Pancreas (tissue), 10 donors: ENCODE measurements at places on chromosomes 12 and 14. TPM values are rescaled to one million over a fixed set of nuclear protein-coding genes. Genes with fewer than 3 reads are reported as not detected.

DNA sequence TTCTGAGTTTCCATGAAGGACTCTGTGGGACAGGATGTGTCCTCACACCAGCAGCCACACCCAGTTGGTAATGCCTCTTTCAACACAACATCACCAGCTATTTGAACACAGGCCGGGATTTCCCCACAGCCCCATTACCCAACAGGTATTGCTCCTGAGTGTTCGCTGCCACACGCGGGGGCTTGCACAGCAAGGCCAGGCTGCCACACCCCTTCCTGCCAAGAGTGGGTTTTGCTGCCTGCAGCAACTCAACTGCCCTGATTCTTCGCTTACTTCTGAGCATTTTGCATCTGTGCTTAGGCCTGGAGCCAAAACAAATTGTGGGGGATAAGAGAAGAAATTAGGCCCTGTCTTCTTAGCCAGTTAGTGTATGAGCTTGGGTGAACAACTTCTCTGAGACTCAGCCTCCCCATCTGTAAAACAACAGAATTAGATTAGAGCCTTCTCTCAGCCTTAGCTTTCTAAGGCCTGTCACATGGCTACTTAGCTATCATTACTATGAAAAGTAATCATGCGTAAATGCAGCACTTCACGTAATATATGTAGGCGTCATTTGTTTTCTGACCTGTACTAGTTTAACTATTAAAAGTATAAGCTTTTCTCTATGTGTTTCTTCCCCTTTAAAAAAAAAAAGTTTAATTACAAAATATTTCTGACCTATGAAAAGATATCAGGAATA lies 20.0 kb downstream of the CKAP4 start:
- no peaks in the 10 kb centered on the region for H3K36me3 ChIP-seq

- H3K27ac ChIP-seq, result no peak overlapping the region
- H3K4me3 ChIP-seq, result no peak overlapping the region
- H3K36me3 ChIP-seq, result no peaks in the 10 kb centered on the region
- no peak for DNase-seq
- H3K27me3 ChIP-seq, result no peaks in the 10 kb centered on the region
Measured at GRCh38 chr12:74899031-74899829, 310.4 kb downstream of the KCNC2 start.

- H3K27me3 ChIP-seq, result no peaks in the 10 kb centered on the region
- H3K27ac ChIP-seq, result no peak overlapping the region
- DNase-seq, result no peak
- no peaks in the 10 kb centered on the region for H3K36me3 ChIP-seq
- no peak overlapping the region for H3K4me3 ChIP-seq
Measured at GRCh38 chr12:59070322-59070933, 150.1 kb upstream of the LRIG3 start.

- no peaks in the 10 kb centered on the region for H3K27me3 ChIP-seq
- H3K4me1 ChIP-seq, result no peaks in the 10 kb centered on the region
- no peak for DNase-seq
- no peak overlapping the region for H3K27ac ChIP-seq
- no peaks in the 10 kb centered on the region for H3K36me3 ChIP-seq
Measured at GRCh38 chr14:93903342-93904184, 23.6 kb upstream of the FAM181A start.

DNA sequence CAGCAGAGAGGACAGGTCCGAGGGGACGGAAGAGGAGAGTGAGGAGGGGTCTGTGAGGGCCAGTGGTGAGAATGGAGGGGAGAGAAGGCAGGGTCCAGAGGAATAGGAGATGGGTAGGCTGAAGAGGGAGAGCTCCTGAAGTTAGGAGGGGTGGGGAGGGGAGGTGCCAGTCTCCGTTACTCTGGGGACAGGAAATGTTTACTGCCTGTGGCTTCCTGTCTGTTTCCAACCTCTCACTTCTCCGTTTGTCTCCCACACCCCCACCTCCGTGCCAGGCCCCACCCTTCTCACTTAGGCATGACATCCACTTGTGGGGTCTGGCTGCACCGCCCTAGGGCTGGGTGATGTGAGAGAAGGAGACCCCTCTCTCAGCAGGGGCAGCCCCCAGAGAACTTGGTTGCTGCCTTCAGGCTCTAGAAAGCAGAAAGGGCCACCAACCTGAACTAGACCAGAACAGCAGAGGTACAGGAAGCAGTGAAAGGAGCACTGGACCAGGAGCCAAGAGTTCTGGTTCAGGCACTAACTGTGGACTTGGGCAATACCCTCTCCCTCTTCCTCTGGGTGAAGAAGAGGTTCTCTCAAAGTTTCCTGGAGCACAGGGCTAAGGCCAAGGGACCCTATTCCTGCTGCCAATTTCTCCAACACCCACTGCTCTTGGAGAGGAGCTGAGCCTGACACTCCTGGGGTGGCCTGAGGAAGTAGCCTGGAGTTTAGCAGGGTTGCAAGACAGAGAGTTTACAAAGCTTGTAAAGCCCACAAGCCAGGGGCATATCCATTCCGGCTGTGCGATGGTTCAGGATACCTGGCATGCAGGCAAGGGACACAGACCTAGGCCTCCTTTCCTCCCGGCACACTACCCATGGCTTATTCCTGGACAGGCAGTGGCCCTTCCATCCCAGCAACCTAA lies 5.5 kb downstream of the ITGA5 start:
- no peaks in the 10 kb centered on the region for H3K36me3 ChIP-seq
- DNase-seq, result no peak
- no peak overlapping the region for H3K4me3 ChIP-seq
- no peaks in the 10 kb centered on the region for H3K27me3 ChIP-seq

GRCh38 chr12:100391856-100392255 lies 35.0 kb downstream of the SLC17A8 start:
- no peak overlapping the region for H3K4me3 ChIP-seq
- H3K27me3 ChIP-seq, result no peaks in the 10 kb centered on the region
- H3K27ac ChIP-seq, result no peak overlapping the region
- DNase-seq, result no peak
- no peaks in the 10 kb centered on the region for H3K36me3 ChIP-seq

The TMEM233 gene
- 0.06 TPM for total RNA-seq

The TMCC3 gene
- total RNA-seq, result 2.9 TPM

- no peaks in the 10 kb centered on the region for H3K36me3 ChIP-seq
- no peaks in the 10 kb centered on the region for H3K27me3 ChIP-seq
- no peak for DNase-seq
- no peak overlapping the region for H3K27ac ChIP-seq
- H3K4me1 ChIP-seq, result no peaks in the 10 kb centered on the region
Measured at GRCh38 chr14:82438436-82438835, 904.8 kb upstream of the SEL1L start.

The NGB gene
- not detected for total RNA-seq

The RGS6 gene
- total RNA-seq, result 0.15 TPM

The ADAM20 gene
- 0.72 TPM for total RNA-seq

The TIGAR gene
- total RNA-seq, result 1.6 TPM

DNA sequence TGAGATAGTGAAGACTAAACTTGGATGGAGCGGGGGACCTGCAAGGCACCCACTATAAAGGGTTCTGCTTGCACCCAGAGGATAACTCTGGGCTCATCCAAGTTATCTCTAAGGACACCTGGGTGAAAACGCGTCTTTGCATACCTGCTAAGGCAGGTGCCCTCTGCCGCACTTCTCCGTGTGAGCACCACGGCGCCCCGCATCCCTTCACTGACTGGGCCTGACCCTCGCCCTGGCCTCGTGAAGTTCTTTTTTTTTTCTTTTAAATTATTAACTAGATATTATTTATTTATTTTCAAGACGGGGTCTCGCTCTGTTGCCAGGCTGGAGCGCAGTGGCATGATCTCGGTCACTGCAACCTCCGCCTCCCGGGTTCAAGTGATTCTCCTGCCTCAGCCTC lies 20.0 kb upstream of the APOF start:
- no peak for DNase-seq
- no peak overlapping the region for H3K27ac ChIP-seq
- no peaks in the 10 kb centered on the region for H3K36me3 ChIP-seq
- no peak overlapping the region for H3K4me3 ChIP-seq

The SOCS2 gene
- total RNA-seq, result 5.3 TPM

DNA sequence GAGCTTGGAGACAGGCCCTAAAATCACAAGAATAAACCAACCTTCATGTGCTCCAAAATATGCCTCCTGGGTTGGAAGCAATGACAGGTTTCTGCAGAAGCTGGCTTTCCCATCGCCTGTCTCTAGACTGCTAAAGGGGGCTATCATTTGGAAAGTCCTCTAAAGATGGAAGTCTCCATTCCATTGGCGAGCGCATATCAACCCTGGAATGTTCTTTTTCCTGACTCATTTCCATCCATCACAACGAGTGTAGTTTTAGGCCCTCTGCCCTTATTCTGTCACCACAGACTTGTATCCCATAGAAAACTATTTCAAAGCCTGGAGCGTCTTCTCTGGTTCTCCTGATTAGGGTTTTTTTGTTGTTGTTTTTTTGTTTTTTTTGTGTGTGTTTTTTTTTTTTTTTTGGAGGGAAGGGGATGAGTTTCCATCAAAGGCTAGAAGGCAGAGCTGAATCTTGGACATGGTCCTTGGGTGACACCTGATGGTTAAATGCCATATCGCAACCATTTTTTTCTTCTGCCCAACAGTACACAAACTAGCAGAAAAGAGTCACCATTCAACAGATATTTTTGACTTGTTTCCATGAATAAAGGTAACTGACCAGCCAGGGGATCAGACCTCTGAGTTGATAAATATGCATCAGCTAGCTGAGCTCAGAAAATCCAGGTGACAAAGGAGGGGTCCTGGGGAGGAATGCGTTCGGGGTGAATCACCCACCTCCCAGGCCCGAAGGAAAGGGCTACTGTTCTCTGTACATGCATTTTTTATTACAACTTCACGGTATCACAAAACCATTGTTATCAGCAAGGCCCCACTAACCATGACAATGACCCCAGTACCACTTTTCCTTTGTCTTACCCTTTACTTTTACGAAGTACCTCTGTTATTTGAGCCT lies 40.5 kb downstream of the KCNA5 start:
- no peaks in the 10 kb centered on the region for H3K36me3 ChIP-seq
- no peaks in the 10 kb centered on the region for H3K27me3 ChIP-seq
- no peaks in the 10 kb centered on the region for H3K4me1 ChIP-seq
- DNase-seq, result no peak

The DHRS2 gene
- total RNA-seq, result 7.7 TPM

The MIA2 gene
- 39.3 TPM for total RNA-seq
